ENCODE measurements at places on chromosomes 5 and 9.

- DNase-seq, result no peak
These were observed 16.1 kb upstream of the CMBL start for GRCh38 chr5:10323588-10324488.

- DNase-seq, result no peak
These were observed 37.9 kb upstream of the TTC1 start for GRCh38 chr5:159971038-159971437.

DNA sequence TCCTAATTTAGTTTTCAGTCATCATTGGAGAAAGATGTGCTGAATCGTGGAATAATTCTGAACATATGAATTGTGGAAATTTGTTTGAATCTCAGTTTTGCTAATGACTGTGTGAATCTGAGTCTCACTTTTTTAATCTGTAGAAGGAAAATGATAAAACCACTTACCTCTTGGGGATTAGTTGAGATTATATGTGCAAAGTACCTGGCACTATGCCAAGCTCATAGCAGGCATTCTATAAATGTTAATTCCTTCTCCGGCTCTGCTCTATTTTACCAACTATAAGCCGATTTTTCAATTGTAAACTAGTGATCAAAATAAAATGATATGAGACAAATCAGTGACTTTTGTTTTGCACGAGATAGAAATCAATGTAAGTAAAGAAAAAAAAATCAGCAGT lies 290.8 kb downstream of the TRPM3 start:
- DNase-seq, result no peak

GRCh38 chr9:96661711-96662110 lies 6.6 kb upstream of the PRXL2C start:
- no peak for DNase-seq
